Nucleus accumbens (tissue), 56 donors: ENCODE measurements at places on chromosomes 7 and 10.

DNA sequence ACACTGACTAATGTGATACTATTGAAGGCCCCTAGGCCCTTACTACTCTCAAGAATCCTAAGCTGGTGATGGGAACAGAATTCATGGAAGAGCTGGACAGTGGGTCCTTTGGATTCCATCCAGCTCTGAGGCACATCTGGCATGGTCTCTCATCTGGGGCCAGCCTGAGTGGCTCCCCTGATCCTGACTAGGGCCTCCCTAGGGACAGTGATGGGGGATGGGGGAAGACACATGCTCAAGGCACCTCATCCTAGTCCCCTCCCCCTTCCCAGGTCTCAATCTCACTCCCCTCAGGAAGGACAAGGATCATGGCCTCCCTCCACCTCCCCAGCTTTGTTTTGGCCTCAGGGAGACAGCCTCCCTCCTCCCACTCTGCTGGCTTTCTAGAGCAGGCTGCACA is 1.8 kb downstream of the KCNIP2 start:
- DNase-seq = no peak

DNA sequence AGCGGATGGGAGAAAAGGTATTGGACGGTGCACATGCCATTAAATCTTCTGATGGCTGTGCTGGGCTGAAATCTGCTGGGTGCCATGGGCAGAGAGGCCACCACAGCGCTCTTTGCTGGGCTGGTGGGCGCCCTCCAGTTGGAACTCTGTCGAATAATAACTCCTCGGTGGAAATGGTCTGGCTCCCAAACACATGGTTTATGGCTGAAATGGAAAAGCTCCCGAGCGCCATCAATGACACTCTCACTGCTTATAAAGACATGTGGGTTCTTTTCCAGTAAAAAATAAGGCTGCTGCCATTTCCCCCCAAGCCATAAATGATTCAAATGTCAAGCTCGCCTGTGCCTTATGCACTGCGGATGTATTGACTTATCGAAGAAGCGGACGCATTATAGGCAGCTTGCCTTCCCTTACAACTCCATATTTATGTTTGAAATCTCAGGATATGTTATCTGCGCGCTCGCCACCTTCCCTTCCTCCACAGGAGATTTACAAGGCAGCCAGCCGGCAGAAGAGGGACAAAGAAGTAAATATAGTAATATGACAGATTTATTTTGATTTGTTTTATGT is 239.0 kb upstream of the MKI67 start:
- no peak for DNase-seq

- no peak for DNase-seq
Measured at GRCh38 chr7:110681941-110682340, 409.0 kb upstream of the LRRN3 start.

- DNase-seq = no peak
Measured at GRCh38 chr7:120272701-120273475, at the start of gene KCND2. KCND2 (plus strand) TSS chr7:120273175.

GRCh38 chr7:113392421-113392820 is 274.1 kb upstream of the SMIM30 start:
- no peak for DNase-seq

- DNase-seq = no peak
Measured at GRCh38 chr7:55020466-55020871, 1.7 kb downstream of the EGFR start.

DNA sequence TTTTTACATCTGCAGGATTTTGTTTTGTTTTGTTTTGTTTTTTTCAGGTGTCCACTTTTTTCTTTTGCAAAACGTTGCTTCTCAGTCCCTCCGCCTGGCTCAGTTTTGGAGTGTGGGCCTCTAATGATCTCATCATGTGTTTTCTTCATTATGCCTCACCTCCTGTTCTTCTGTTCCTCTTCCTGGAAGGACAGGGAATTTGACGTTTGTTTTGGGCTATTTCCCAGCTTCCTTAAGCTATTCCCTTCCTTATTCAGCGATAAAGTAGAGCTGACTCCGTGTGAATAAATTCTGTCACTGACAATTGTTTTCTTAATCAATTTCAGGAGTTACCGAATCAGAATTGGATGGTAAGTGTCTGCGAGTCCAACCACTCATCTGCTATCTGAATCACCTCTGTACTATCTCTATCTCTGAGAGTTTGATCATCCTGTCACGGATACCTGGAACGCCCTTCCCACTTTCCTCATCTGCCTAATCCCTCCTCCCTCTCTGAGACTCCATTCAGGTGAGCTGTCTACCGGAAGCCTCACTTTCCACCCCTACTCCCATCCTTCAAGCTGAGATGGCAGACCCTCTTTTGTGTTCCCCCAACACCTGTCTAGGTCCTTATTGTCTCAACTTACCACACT is 218.4 kb downstream of the GATA3 start:
- DNase-seq = no peak

- no peak for DNase-seq
Measured at GRCh38 chr7:36440880-36441279, 51.2 kb downstream of the ANLN start.

- DNase-seq = no peak
Measured at GRCh38 chr10:79435271-79436065, 10.0 kb downstream of the ZCCHC24 start.

DNA sequence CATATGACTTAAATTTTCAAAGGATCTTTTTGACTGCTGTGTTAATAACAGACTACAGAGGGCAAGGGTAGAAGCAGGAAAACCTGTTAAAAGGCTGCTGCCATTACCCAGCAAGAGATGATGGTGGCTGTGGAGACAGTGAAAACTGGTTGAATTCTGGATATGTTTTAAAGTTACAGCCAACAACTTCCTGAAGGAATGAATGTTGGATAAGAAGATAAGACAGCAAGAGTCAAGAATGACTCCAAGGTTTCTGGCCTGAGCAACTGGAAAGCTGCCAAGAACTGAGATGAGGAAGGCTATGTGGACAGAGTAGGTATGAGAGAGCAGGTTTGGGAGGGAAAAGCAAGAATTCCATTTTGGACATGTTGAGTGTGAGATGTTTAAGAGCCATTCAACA is 19.1 kb downstream of the CNOT4 start:
- DNase-seq = no peak

DNA sequence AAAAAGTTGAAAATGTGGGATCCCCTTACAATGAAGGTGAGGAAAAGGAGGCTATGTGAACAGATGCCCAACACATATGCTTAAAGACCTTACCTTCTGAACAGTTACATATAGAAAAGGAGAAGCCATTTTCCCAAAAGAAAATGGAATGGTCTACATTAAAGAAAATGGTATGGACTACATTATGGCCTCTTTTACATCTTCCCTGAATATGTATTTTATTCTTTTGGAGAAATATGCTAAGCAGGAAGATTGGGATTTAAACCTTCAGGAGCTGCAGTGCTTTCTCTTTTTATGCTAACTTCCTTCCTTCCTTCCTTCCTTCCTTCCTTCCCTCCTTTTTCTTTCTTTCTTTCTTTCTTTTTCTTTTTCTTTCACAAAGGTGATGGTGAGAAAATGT is 155.4 kb downstream of the SEC23IP start:
- DNase-seq = no peak

- DNase-seq = no peak
Measured at GRCh38 chr10:70084189-70084588, 31.5 kb downstream of the MACROH2A2 start.
